Choroid plexus epithelial cell (primary cell): ENCODE measurements at places on chromosomes 7 and 10.

- DNase-seq, result no peak
Measured at GRCh38 chr10:95234951-95235350, 40.9 kb downstream of the ACSM6 start.

DNA sequence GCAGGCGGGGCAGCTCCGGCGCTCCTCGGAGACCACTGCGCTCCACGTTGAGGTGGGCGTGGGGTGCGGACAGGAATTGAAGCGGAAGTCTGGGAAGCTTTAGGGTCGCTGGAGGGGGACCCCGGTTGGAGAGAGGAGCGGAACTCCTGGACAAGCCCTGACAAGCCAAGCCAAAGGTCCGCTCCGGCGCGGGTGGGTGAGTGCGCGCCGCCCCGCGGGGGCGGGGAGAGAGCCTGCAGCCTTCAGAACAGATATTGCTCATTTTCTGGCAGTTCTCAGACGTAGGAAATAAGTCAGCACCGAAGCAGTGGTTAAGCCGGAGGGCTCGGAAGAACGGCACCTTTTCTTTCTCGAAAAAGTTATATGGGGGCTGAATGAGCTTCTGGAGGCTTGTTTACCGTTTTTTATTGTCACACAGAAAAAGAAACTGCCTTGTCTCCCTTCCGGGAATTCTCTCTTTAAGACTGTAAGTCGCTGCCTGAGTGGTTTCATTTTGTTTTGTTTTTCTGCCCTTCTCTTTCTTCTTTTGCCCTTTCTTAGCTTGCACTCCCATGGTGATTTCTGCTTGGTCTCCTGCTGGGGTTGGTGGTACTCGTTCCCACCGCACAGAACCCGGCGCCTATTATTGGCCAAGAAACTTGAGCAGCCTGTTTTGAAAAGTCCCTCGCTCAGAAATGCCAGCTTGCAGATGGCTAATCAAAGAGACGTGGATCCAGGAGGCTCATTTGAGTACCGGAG is 732 bp downstream of the FAS start:
- DNase-seq, result peak; percentile 88

DNA sequence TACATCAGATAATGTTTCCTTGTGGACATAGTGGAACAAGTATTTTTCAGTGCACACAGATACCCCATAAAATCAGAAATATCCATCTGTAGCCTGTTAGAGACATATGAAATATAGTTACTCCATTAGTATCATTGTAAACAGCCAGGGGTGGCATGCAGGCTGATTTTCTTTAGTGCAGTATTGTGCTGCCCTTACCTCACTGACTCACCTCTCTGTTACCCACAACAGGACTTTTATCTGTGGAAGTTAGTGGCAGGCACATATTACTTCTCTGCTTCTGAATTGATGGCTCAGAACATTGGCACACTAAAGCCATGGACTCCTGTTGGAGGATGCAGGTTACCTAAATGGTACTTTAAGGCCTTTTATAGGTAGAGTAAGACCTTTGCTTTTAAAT is 70.0 kb downstream of the SLC25A40 start:
- no peak for DNase-seq

DNA sequence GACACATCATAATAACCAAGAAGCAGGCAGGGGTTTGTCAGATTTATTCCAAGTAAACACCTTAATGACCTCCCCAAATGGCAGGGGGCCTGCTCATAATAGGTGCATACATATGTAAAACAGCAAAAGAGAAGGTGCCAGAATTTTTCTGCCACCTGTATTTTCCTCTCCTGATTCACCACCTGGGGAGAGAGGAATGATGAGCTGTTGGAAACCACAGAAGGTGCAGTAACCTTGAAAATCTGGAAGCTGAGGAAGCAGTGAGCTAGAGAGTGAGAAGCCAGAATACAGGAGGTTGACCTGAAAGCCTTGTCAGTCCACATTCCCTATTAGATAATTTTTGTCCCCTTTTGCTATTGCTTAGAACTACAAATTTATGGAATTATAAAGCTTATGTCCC is 46.2 kb upstream of the PDE1C start:
- no peak for DNase-seq

- DNase-seq, result no peak
Measured at GRCh38 chr10:45224219-45224841, 91.1 kb downstream of the OR13A1 start.

- peak; percentile 37 for DNase-seq
Measured at GRCh38 chr10:18737236-18737635, 78.0 kb downstream of the ARL5B start.
